Bladder microvascular endothelial cell (primary cell): ENCODE measurements at places on chromosomes 1 and 21. TPM values are rescaled to one million over a fixed set of nuclear protein-coding genes. Genes with fewer than 3 reads are reported as not detected.

FASLG gene
- total RNA-seq: not detected in 2 replicates

RPE65 gene
- total RNA-seq: not detected in 2 replicates

UBASH3A gene
- not detected in 2 replicates for total RNA-seq

EPS8L3 gene
- total RNA-seq: not detected in 2 replicates

HRNR gene
- not detected in 2 replicates for total RNA-seq

PRKAB2 gene
- total RNA-seq: 4.2 and 7.7 TPM in 2 replicates

PRELP gene
- total RNA-seq: not detected in 2 replicates

ZYG11A gene
- 0.16 and 0.31 TPM in 2 replicates for total RNA-seq

CELA2A gene
- not detected in 2 replicates for total RNA-seq

UTS2 gene
- not detected in 2 replicates for total RNA-seq

LYPLAL1 gene
- total RNA-seq: 11.2 and 23.1 TPM in 2 replicates

PLA2G2D gene
- total RNA-seq: not detected in 2 replicates

DNAJC6 gene
- 4.2 and 14.5 TPM in 2 replicates for total RNA-seq

SH3BGR gene
- total RNA-seq: 0.44 and 0.81 TPM in 2 replicates

INSRR gene
- total RNA-seq: not detected in 2 replicates

BNIPL gene
- under 0.01 and 0.57 TPM in 2 replicates for total RNA-seq

DEDD gene
- total RNA-seq: 21.7 and 47.4 TPM in 2 replicates

LIPI gene
- not detected in 2 replicates for total RNA-seq

TDRD5 gene
- not detected in 2 replicates for total RNA-seq

SAMD13 gene
- total RNA-seq: 1.1 and 1.3 TPM in 2 replicates

RHEX gene
- total RNA-seq: not detected in 2 replicates

SCAMP3 gene
- total RNA-seq: 27.2 and 45.4 TPM in 2 replicates

TPTE gene
- not detected in 2 replicates for total RNA-seq

SPRR5 gene
- total RNA-seq: not detected in 2 replicates

L1TD1 gene
- not detected in 2 replicates for total RNA-seq

FAM131C gene
- under 0.01 TPM in 1 of 2 replicates, not detected in the other for total RNA-seq

CFHR5 gene
- not detected in 2 replicates for total RNA-seq

RO60 gene
- total RNA-seq: 95.7 and 129 TPM in 2 replicates

KRTAP21-2 gene
- not detected in 2 replicates for total RNA-seq

DSTYK gene
- 7.9 and 14.9 TPM in 2 replicates for total RNA-seq

S100A8 gene
- not detected in 2 replicates for total RNA-seq
